ENCODE measurements at places on chromosomes 1 and 21.
A peak's percentile ranks its signal among the peaks of the same experiment; 100 is the strongest.

DNA sequence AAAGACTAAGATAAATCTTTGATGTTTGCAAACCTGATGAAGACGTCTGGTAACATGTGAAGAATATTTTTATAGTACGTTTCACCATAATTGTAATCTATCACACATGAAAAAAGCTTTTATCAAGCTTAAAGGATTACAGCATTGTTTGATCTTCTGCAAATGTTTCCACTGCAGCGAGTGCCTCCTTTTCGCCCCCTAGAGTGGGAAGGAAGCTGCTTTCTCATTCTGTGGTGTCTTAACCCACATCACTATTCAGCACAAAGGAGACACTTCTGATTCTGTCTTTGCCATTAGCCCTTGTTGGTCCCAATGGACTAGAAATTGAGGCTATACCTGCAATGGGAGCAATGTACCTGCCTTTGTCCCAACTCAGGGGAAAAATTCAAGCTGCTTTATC, 46.0 kb upstream of the IL12RB2 start:
- DNase-seq = peak; percentile 4

DNA sequence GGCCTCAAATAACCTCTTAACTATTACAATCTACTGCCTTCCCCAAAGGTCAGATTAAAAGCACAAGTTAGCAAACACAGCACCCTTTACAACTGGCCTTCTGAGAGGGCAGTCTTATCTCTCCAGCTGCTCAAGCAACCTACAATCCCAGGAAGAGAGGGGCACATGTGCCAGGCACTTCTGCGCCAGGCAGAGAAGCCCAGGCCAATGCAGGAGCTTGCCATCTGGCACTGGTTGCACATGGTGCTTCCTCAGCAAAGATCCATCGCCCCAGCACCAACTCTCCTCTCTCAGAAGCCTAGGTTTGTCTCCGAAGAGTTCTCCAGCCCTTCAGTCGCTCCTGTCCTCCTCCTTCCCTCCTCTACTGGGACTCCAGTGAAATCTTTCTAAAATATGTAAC, 2.5 kb downstream of the STK40 start:
- no peak for DNase-seq

GRCh38 chr1:244971552-244972216, 107.3 kb upstream of the HNRNPU start:
- no peak for DNase-seq

DNA sequence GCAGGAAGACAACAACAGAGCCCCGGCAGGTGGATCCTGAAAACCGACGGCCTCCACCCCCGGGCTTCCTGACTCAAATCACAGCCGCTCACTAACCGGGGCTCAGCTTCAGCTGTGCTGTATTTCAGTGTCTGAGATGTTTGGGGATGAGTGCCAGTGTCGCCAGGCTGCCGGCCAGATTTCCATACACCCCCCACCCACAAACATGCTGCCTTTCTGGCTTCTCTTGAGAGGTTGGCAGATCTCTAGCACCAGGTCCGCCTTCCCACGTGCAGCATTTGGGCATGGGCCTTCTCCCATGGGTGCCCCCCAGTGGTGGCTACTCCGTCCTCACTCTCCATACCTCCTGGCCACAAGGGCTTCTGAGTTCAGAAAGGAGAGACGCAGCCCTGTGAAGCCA, 34.8 kb downstream of the KCNAB2 start:
- no peak for DNase-seq

DNA sequence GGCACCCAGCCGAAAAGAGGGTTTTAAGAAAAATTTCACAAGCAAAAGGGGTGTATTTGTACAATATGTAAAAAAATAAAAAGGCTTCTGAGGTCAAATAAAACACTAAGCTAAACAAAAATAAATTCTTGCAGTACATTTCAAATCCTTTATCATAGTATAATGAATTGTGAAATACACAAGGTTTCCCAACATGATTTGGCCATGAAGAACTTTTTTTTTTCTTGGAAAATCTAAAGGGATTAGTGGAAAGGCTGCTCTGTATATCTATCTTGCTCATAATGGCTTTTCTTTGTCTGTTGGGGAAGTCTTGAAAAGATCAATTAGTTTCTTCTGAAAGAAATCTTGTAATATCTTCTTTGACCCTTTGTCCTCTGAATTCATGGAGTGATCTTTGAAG, 593.4 kb downstream of the PLPP3 start:
- DNase-seq = no peak

DNA sequence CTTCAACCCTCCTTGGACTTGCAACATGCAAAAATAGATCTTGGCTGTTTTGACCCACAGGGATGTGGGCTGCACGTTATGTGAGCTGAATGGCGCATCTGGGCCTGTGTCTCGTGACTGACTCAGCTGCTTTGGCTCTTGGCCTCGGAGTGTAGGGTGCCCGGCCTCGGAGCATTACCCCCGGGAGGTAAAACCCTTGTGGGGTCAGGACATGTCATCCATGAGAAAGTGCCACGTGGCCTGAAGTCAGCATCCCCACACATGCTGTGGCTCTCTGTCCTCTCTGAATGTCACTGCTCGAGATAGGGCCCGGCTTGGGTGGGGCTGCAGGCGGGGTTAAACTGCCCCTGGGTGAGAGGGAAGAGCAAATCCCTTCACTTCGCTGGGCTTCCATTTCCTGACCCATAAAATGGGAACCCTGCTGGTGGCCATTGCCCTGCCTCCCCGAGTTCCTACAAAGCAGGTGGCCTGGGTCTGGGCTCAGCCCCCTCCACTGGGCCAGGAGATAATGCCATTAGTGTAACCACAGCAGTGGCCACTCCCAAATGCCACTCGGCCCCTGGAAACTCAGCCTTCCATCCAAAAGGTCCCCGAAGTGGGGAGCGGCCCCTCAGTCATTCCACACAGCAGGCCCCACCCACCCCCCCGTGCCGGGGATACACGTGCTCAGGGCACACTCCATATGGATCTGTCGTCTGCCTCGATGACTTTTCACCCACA, 22.8 kb upstream of the TSPEAR start:
- no peak for DNase-seq

DNA sequence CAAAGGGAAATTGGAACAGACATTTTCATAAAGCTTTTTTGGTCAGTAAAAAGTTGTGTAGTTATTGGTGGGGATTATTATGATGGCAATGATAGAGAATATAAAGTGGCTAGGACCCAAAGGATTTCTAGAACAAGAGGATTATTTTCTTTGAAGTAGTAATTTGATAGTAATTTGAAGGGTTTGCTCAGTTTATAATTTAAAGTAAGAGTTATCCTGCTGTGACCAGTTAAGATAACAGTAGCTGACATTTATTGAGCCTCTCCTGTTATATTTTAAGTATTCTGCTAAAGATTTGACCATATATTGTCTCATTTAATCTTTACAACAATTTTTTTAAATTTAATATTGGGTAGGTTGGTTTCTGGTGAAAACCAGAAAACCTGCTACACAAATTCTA, 14.7 kb downstream of the CAPZA1 start:
- no peak for DNase-seq

DNA sequence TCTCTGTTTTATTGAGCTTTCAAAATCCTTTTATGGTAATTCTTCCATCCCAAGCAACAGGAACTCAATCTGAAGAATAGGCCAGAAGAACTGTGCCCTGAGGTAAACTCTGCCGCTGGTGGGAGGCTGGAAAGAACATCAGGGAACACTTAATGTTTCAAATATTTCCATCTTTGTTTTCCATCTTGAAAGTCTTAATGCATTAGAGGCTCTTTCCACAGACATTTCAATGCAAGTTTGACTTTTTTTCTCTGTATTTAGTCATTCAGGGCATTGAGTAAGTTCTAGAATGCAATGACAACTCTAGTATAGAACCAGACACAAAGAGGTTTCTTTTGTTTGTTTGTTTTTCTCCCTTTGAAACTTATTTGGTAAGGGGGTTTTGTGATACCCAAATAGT, 61.5 kb downstream of the KIAA0040 start:
- no peak for DNase-seq

DNA sequence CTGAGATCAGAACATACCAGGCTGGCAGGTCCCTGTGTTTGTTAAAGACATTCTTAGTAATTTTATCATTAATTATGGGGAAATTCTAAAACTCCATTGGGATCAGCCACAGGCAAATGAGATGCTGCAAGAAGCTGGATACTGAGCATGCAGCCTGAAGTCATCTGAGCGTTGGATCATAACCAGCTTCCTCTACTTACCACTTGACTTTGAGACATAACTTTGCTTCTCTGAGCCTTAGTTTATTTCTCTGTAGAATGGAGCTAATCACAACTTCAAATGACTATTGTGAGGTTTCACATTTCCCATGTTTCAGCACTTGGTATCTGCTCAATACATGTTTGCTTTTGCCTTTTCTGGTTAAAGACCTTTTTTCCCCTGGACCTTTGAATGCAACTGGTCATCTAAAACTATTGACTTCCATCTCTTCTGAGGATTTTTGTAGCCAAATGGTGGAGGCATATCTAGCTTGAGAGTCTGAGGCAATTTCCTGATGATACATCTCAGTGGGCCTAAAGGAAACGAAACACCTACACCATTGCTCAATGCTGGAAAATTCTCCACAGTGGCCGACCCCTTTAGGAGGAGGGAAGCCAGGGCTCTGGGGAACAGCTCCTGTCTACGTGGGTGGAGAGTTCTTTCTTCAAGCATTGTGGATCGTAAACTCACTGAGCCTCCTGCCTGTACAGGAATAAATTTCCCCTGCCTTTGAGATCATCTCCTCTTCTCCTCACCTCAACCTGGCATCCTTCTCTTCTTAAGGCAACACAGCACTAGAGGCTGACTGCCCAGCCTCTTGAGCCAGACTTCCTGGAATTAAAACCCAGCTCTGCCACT, 109.1 kb upstream of the HOOK1 start:
- DNase-seq = no peak

GRCh38 chr1:204123376-204123775, 28.5 kb downstream of the ETNK2 start:
- no peak for DNase-seq

DNA sequence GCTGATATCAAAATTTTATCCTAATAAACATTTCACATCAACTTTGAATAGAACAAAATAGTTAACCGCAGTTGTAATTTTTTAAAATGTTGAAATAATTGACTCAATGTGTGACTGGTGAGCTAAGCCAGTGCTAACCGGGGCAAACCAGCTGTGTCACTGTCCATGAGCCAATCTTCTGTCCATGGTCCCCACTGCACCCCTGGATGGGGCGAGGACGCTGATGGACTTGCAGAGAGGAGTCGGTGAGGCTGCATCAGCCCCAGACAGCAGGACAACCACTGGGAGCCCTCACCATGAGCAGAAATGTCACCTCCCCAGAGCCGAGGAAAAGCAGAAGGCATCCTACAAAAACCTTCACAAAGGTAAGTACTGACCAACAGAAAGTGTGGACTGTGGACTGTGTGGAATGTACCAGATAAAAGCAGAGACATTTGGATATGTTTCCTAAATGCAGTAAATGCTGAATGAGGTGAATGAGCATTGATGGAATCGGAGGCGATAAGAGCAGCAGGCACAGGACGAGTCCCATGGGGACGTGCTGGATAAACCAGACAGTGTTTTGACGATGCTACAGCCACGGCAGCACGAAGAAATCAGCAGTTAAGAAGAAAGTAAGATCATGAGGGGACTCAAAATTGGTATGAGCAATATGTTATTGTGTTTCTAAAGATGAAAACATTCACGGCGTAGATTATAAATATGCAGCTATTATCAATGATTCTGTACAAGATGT, 115.0 kb upstream of the BACE2 start:
- DNase-seq = no peak

GRCh38 chr1:226312065-226312464, 3.1 kb upstream of the LIN9 start:
- DNase-seq = no peak

DNA sequence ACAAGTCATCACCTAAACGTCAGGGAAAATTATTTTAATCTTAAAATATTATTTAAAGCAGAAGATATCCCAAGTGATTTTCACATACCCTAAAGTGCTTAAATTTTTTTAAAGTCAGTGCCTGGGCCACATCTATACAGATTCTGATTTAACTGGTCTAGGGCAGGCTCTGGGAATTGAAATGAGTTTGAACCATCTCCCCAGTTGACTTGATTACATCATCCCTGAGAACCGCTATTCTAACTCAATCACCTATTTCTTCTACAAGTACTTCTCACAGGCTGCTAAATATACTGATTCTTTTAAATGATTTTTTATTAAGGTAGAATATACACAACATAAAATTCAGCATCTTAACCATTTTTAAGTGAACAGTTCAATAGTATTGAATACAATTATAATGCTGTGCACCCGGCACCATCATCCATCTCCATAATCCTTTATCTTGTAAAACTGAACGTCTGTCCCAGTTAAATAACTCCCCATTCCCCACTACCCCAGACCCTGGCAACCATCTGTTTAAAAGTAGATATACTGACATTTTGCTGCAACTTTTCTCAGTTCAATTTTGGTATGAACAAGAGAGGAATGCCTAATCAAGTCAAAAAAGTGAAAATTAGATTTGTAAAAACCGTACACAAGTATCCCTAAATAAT, 19.5 kb downstream of the GART start:
- no peak for DNase-seq

- no peak for DNase-seq
These were observed 137.6 kb upstream of the RUNX3 start for GRCh38 chr1:25067518-25068251.

- no peak for DNase-seq
These were observed 724 bp downstream of the ST7L start for GRCh38 chr1:112618114-112618720.

GRCh38 chr1:38680801-38681510, 178.6 kb downstream of the RRAGC start:
- no peak for DNase-seq

GRCh38 chr1:244451539-244451950, at the start of gene ADSS2:
Gene ADSS2 (minus strand): TSS chr1:244451909. CDS start chr1:244451817, 92 bp downstream.
- no peak for DNase-seq

GRCh38 chr1:63886340-63886739, 112.5 kb downstream of the ROR1 start:
- DNase-seq = no peak

- no peak for DNase-seq
These were observed 63.9 kb upstream of the VAV3 start for GRCh38 chr1:108028841-108029388.

- DNase-seq = no peak
These were observed 1.8 kb upstream of the CHML start for GRCh38 chr1:241641773-241642592.

DNA sequence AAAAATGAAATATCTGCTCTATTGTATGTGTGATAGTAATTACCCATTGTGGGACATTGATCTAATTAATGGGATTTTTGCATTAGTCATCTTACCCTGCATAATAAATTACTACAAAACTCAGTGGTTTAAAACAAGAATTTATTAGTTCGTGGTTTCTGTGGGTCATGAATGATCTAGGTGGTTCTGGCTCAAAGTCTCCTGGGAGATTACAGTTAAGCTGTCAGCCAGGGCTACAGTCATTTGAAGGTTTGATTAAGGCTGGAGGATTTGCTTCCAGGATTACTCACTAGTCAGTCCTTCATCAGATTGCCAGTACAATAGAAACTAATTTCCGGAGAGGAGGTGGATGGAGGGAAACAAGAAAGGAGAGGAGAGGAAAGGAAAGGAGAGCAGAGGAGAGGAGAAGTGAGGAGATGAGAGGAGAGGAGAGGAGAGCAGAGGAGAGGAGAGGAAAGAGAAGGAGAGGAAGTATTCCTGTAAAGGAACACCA, 60.4 kb upstream of the TNFSF4 start:
- DNase-seq = no peak
